ENCODE measurements at places on chromosomes 1 and 21. TPM values are rescaled to one million over a fixed set of nuclear protein-coding genes. Genes with fewer than 3 reads are reported as not detected.

ADIPOR1 gene
- 66.7 TPM for total RNA-seq

NEK7 gene
- total RNA-seq, result 366 TPM

GUCA2B gene
- not detected for total RNA-seq

DNAJC28 gene
- total RNA-seq, result 1.9 TPM

GJA8 gene
- total RNA-seq, result not detected

BRINP3 gene
- not detected for total RNA-seq

SZRD1 gene
- 71.5 TPM for total RNA-seq

GSTM1 gene
- not detected for total RNA-seq

KLF17 gene
- under 0.01 TPM for total RNA-seq

RGS1 gene
- total RNA-seq, result 0.32 TPM

FCGR1A gene
- not detected for total RNA-seq

GPR61 gene
- not detected for total RNA-seq

METTL13 gene
- 13.0 TPM for total RNA-seq

EDARADD gene
- 0.32 TPM for total RNA-seq

CASQ1 gene
- not detected for total RNA-seq

EPHB2 gene
- total RNA-seq, result 9.7 TPM

TYW3 gene
- 20.7 TPM for total RNA-seq

NT5C1A gene
- total RNA-seq, result not detected

CRYBG2 gene
- not detected for total RNA-seq

FCRL5 gene
- not detected for total RNA-seq

KCNE1 gene
- under 0.01 TPM for total RNA-seq

SPRR3 gene
- not detected for total RNA-seq

S100B gene
- total RNA-seq, result not detected

PLA2G2D gene
- not detected for total RNA-seq

LIN28A gene
- not detected for total RNA-seq

SYF2 gene
- total RNA-seq, result 28.9 TPM

RNU1-1 gene
- under 0.01 TPM for total RNA-seq

TMEM82 gene
- not detected for total RNA-seq

AKR7A3 gene
- 0.43 TPM for total RNA-seq

GNAT2 gene
- total RNA-seq, result 0.43 TPM

ILDR2 gene
- 0.43 TPM for total RNA-seq

IVL gene
- total RNA-seq, result not detected

RGS4 gene
- 78.0 TPM for total RNA-seq

FAM72C gene
- total RNA-seq, result 0.64 TPM

TMEM52 gene
- 0.43 TPM for total RNA-seq

ARHGEF16 gene
- 0.97 TPM for total RNA-seq

LRRC47 gene
- 31.1 TPM for total RNA-seq

DIO1 gene
- total RNA-seq, result not detected

USH2A gene
- total RNA-seq, result under 0.01 TPM

NKAIN1 gene
- not detected for total RNA-seq

TARDBP gene
- total RNA-seq, result 92.8 TPM

TCP10L gene
- total RNA-seq, result 0.32 TPM

ALX3 gene
- not detected for total RNA-seq

CTTNBP2NL gene
- total RNA-seq, result 20.9 TPM

LCE2A gene
- total RNA-seq, result 0.43 TPM

AMY2B gene
- 3.5 TPM for total RNA-seq

GBP4 gene
- total RNA-seq, result 14.2 TPM

LCE5A gene
- total RNA-seq, result not detected

LENEP gene
- total RNA-seq, result 0.43 TPM

FAM163A gene
- under 0.01 TPM for total RNA-seq

MAB21L3 gene
- under 0.01 TPM for total RNA-seq

AADACL4 gene
- total RNA-seq, result not detected

OR2T27 gene
- not detected for total RNA-seq

IL12RB2 gene
- total RNA-seq, result not detected

SLAMF8 gene
- total RNA-seq, result not detected

ENAH gene
- 135 TPM for total RNA-seq

ABCD3 gene
- total RNA-seq, result 30.0 TPM

LCE6A gene
- not detected for total RNA-seq

Data from fibroblast of villous mesenchyme (primary cell).